ENCODE measurements at places on chromosomes 4 and X.

DNA sequence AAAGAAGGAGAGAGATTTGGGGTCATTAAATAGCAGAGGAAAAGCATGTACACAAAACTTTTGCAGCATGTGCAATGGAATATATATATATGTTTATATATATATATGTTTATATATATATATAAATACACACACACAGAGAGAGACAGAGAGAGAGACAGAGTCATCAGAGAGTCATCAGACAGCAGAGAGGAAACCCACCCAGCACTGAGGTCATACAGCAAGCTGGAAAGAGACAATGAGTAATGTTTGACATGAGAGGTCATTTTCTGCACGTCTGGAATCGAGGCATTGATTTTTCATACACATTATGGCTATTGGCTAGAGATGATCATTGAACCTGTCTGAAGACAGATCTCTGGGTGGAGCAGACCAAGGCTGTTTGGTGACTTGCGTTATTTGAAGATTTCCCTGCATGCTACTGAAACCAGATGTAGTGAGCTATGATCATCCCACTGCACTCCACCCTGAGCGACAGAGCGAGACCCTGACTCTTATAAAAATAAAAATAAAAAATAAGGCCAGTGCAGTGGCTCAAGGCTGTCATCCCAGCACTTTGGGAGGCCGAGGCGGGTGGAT lies 48.8 kb upstream of the SHOX start:
- DNase-seq, result no peak

- no peak for DNase-seq
These were observed 35.4 kb upstream of the BCLAF3 start for GRCh38 chrX:20026278-20026677.

GRCh38 chr4:186723292-186724057 lies at the start of gene FAT1:
Gene FAT1 (minus strand): TSS chr4:186723856. CDS start chr4:186709827, 14,029 bp downstream.
- DNase-seq, result no peak

DNA sequence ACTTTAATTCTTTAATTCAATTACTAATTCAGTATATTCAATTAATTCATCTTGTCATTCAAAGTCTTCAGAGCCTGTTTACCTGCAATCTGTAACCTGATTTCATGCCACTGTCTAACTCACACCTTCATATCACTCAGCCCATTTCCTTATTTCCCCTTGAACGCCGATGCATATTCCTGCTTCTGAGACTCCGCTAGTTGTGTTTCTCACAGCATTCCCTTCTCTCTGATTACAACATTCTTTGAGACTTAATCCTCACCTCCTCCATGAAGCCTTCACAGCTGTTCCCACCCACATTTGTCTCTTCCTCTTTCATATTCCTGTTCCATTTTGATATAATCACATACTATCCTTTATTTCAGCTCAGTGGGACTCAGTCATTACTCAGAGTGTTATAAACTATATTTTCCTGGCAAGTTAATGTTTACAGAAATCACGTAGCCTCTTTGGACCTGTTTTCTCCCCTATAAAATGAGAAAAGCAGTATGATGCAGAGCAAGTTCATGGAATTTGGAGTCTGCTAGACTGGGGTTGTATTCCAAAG lies 69.0 kb downstream of the MAP9 start:
- DNase-seq, result no peak

GRCh38 chrX:13691841-13692371 lies 3.0 kb downstream of the RAB9A start:
- no peak for DNase-seq

DNA sequence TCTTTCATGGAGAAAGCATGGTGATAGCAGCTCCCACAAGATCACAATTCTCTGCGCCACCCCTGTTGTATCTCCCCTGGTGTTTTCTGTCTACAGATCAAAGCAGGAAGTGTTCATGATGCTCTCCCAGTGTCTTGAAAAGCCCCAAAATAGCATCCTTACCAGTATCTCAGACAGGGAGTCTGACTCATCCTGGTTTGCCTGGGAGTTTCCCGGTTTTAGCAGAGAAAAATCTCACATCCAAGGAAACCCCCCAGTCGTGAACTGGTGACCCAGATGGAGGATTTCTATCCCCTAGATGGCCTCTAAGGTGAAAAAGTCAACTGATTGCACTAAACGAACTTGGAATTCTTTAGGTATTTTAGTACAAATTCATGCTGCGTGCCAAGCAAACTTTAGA lies 64.3 kb upstream of the NR0B1 start:
- no peak for DNase-seq

- DNase-seq, result no peak
These were observed 35.7 kb downstream of the STBD1 start for GRCh38 chr4:76342191-76342590.

DNA sequence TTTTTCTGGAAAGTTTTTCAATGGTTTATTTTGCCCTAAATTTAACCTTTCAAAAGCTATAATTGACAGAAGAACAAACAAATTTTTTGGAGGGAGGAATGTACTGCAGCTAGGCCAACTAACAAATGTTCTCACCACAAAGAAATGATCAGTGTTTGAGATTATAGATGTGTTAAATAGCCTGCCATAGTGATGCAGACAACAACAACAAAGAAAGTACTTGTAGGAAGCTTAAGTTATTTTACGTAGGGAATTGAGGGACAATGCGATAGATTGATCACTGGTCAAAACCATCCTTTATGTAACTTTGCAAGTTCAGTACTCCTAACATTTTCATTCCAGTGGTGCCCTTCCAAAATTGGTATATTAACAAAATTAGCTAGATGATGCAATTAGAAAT lies 340.4 kb downstream of the SH3BGRL start:
- DNase-seq, result no peak

DNA sequence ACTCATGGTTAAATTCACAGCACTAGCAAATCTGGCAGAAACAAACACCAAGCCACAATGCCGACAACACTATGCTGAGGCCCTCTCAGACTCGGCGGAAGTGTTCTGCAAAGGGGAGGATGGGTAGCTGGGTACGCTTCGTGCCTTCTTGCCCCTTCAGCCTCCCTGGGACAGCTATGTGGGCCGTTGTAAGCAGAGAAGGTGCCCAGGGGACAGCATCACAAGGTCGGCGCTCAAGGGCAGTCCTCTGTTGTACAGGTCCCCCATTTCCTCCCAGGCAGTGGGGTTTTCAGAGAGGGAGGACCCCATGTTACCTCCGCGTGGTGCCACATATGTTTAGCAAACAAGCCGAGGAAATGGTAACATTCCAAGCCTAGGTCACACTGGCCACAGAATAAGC lies 173.6 kb downstream of the AFAP1 start:
- DNase-seq, result no peak

DNA sequence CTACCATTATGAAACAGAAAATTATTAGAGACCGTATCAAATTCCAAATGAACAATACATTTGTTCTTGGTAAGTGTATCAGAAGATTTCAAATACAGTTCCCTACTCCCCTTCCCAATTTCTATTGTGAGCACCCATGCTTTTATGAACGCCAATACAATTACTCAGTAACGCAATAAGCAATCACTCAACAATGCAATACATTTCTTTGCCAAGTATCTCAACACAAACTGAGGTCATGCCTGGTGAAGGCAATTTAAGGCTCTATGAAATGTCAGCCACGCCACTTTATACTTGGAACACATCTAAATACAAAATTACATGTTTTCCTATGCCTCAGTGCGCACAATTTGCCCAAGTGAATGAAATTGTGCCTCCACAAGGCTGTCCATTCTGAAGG lies 712 bp downstream of the PNPLA4 start:
- DNase-seq, result no peak

DNA sequence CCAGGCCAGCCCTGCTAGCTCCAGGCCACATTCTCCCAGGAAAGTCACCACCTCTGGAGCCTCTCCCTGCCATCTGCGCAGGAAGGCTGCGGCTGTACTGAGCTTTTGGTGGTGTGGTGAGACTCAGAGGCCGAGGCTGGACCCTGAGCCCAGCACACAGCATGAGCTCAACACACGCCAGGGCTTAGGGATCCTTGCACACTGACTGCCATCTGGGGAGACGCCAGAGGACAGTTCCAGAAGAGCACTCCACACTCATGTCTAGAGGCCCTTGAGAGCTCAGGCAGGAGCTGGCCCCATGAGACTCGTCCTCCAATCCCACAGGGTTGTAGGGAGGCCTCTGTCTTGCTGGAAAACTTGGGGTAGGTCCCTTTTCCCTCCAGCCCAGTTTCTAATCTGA lies 40.6 kb downstream of the ABLIM2 start:
- DNase-seq, result no peak

Data from cortex of kidney (tissue), 1 donor.